ENCODE measurements at places on chromosomes 3 and 15.

GRCh38 chr3:190044142-190044541, 76.6 kb downstream of the P3H2 start:
- no peak for DNase-seq

- no peak for DNase-seq
Observed at GRCh38 chr3:110815008-110815583, 256.5 kb upstream of the NECTIN3 start.

DNA sequence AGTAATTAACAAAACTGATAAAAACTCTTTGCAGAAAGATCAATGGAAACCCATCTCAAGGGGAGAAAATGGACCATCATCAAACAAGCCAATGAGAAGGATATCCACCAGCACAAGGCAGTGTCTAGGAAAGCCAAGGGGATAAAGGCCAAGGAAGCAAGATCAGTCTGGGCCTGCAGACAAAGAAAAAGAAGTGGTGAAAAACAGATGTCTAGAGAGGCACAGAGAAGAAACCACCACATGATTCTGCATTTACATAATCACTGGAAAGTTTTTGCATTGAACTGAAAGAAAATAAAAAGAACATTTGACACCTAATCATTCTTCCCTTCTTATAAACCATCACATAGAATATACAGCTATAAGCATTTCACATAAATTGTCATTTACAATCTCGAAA, 23.0 kb upstream of the VPS39 start:
- no peak for DNase-seq

- DNase-seq = no peak
Observed at GRCh38 chr15:85415783-85416182, 35.4 kb downstream of the AKAP13 start.

Measured in T follicular helper cell (primary cell).